ENCODE measurements at places on chromosomes 5 and 9.

DNA sequence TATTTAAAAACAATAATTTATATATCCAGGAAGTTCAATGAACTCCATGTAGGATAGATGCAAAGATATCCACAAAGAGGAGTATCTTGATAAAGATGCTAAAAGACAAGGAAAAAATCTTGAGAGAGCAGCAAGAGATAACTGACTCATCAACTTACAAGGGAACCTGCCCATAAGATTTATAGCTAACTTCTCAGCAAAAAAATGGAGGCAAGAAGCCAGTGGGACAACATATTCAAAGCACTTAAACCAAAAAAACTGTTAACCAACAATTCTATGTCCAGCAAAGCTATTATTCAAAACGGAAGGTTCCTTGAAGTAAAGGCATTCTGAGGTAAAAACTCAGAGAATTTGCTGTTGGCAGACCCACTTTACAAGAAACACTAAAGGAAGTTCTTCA, 20.3 kb downstream of the RABGAP1 start:
- no peak for DNase-seq

DNA sequence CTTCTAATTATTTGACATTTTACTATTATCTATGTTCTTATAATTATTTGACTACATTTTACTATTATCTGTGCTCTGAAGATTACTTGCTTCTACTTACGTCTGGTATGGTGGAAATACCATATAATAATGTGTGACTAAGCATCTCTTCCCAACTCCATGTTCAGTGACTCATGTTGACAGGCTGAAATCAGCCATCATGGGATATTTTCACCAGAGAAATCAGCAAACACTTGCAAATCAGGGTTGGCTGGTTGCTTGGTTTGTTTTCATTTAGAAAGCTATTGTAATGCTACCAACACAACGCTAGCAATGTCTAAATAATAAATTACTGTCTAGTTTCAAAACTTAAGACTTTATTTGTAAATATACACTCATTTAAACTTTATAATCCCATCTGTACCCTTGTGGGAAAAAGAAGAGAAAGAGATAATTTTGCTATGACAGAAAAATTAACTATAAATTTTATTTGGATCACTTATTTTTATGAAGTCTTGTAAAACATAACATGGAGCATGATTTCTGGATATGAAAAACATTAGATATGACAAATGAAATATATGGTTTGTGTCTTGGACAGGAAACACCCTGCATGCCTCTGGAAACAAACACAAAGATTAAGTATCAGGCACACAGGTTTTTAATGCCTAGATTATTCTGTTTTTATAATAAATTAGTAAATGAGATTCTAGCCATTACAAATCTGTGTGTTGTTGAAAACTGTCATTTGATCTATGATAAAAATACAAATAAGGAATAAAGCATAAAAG, 337.6 kb downstream of the BNC2 start:
- DNase-seq: no peak

DNA sequence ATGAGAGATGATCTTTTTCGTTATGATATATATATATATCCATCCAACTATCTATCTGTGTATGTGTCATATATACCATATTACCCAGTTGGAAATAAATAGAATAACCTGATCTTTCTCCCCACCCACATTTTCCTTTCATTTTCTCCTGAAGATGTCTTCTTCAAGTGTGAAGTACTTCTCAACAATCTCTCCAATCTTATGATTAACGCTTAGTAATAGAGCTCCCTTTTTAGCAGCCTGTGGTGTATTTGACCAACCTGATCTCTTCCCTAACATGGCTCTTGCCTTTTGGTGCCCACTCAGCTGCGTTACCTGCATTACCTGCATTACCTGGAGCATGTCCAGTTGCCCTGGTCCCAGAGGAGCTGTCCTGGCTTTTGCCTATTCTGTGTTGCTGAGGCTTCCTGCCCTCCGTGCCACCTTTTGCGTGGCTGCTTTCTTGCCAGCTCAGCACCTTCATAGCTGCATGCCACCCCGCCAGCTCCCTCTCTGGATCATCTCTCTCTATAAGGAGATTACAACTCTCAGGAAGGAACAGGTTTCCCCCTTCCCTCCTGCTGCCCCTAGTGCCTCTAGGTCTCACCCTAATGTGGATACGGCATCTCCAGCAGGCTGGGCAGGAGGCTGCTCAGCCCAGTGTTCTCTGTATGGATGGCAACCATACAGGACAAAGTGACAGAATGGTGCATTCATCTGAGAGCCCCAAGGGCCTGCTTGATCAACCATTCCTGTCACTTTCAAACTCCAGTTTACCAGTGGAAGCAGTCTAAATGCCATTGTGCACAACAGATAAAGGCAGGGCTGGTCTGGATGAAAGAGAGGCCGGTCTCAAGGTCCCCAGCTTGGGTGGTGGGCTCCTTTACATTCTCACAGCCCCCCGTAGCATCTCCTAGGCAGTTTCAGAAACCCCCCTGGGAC, 126.7 kb downstream of the GADD45G start:
- DNase-seq: no peak

- DNase-seq: no peak
Observed at GRCh38 chr5:3101561-3101960, 350.1 kb upstream of the IRX2 start.

GRCh38 chr5:14299666-14300065, 156.5 kb downstream of the TRIO start:
- no peak for DNase-seq

DNA sequence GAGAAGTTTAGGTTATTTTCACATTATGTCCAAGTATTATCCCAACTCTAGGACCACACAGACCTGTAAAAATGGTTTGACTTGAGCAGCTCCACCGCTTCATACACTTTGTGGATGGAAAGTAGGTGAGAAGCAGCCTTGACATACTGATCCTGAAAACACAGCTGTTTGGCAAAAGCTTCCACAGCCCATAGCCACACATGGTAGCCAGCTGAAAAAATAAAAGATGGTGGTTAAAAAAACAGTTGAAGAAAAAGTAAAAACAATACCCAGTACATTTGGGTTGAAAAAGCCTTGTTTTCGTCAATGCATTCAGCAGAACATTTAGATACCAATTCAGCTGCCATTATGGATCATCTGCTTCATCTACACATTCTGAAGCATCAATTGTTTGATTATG, 36.7 kb downstream of the GEMIN5 start:
- no peak for DNase-seq

DNA sequence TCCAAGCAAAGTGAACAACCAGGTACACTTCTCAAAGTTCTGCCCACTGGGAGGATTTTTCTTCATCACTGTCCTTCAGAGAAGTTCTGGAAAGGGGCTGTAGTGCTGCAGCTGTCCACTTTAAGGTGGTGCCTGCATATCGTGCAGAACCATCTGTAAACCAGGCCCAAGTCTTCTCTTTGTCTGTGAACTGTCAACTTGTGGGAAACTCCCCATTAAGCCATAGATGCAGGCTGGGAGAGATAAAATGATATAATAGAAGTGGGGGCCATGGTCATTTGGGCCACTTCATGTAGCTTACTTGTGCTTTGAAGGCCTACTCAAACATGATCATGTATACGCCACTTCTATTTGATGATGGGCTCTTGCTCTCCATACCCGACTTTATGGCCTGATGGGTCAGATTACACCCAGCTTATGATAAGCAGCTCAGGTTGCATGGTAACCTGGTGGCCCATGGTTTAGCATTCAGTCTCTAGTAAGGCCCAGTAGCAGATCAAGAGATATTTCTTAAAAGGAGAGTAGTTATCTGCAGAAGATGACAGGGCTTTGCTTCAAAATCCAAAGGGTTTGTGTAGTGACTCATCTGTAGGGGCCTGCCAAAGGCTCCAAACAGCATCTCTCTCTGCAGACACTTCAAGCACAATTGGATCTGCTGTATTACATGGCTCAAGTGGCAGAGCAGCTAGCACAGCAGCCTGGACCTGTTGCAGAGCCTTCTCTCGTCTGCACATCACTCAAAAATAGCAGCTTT, 15.7 kb upstream of the BTF3 start:
- DNase-seq: no peak

- no peak for DNase-seq
Observed at GRCh38 chr5:136035837-136036236, 7.0 kb downstream of the TGFBI start.

DNA sequence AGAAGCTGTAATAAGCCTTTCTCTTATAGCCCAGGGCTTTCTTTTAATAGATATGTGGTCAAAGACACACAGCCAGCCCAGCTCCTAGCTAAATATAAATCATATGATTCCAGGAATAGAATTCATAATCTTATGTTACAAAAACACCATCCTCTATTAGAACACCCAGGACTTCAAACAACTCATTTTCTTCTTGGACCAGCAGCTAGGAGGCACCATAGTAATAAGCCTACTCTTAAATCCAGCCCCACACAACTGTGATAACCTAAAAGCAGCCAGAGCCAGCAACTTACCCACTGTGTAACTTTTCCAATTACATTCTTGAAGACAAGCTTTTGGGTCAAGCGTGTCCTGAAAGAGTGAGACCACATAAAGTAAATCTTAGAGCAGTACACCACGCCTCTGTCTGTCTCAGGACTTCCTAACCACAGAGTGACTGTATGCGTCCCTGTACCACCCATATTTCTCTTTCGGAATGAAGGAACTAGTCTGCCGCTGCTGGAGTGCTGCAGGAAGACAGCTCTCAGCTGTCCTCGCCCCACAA, 223.8 kb downstream of the TLE1 start:
- no peak for DNase-seq

DNA sequence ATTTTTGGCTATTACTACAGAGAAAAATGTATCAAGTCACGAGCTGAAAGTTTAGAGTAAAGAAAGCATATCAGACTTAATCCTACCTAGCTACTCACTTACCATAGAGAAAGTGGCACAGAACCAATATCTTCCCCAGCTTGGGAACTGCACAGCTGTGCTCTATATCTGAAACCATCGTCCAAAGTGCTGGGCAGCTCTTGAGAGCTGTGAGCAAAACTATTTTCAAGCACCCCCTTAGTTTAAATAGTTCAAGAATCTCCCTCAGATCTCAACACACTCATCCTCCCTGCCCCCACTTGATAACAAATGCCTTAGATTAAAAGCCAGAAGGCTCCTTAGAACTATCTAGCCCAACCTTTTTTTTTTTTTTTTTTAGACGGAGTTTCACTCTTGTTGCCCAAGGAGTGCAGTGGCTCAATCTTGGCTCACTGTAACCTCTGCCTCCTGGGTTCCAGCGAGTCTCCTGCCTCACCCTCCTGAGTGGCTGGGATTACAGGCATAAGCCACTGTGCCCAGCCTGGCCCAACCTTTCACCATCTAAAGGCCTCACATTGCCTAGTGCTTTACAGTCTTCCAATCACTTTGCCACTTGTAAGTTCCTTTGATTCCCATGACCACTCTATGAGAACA, 94.2 kb upstream of the APC start:
- DNase-seq: no peak
